Stimulated activated CD4-positive, alpha-beta T cell treated with anti-CD3 and anti-CD28 coated beads, Interleukin-4, amount 100 ng/mL, for 4 hours (primary cell): ENCODE measurements at places on chromosomes 12 and 14.
A peak's percentile ranks its signal among the peaks of the same experiment; 100 is the strongest.

- DNase-seq = no peak
Measured at GRCh38 chr14:101174980-101175606, 271.6 kb upstream of the RTL1 start.

- peak; percentile 5 for DNase-seq
Measured at GRCh38 chr12:123532808-123533649, 490 bp downstream of the RILPL1 start.

GRCh38 chr12:28088566-28089272 is 101.5 kb upstream of the CCDC91 start:
- no peak for DNase-seq

DNA sequence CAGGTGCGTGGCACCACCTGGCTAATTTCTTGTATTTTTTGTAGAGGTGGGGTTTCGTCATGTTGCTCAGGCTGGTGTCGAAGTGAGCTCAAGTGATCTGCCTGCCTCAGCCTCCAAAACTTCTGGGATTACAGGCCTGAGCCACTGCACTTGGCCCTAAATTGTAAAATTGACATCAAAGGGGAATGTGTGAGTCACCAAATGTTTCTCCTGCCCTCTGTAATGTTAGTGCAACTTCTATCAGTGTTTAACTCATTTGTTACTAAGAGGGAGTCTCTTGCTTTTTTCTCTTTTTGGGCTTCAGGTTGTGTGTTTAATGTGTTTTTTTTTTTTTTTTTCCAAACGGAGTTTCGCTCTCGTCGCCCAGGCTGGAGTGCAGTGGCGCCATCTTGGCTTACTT is 2.3 kb downstream of the TULP3 start:
- no peak for DNase-seq

DNA sequence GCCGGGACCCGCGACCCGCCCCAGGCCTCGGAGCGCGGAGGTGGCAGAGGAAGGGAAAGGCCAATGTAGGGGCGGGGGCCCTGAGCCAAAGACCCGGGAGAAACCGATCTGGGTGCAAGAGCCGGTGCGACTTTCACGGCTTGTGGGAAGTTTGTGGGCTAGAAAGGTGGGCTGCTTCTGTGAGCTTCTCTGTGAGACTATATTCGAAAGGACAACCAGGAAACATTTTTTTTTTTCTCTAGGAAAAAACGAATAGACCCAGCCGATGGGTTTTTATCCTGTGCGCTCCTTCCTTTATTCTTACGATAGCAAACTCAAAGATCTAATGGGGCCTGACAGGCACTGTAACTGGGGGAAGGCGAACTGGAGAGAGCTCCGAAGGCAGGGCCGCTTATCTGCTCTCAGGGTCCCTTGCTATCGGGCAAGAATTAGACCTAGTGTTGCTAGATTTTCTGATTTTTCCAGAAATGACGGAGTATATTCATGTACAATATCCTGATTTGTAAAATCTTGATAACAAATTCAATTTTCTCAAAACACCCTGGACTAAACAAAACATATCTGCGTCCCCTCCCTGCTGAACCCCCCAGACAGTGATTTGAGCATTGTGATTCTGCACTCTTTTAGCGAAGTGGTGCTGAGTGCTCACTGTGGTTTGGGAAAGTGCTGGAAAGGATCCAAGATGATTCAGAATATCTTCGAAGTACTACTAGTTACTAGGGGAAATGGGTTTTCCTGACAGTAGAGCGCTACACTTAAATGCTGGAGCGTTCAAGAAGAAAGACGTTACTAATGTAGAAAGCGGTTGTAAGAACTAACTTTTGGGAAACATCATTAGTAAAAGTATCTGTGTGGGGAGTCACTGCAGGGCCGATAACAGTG is 563 bp upstream of the STXBP6 start:
- no peak for DNase-seq

DNA sequence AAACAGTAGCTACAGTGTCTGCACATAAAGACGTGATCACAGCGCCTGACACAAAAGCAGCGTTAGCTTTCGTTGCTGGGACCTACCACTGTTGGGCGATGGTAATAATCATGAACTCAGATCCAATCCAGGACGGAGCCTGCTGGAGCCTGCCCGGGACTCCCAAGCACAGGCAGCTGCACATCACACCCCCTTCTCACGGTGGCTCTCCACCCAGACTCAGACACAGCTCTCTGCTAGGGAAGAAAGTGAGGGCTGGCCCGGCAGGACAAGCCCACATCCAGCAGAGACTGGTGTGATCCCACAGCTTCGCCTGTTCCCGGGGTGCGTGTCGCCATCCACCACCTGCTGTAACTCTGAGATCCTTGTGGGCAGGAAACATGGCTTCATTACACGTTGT is 49.9 kb upstream of the FOXN3 start:
- no peak for DNase-seq

GRCh38 chr12:96263449-96263902 is 69.3 kb downstream of the ELK3 start:
- DNase-seq = no peak

DNA sequence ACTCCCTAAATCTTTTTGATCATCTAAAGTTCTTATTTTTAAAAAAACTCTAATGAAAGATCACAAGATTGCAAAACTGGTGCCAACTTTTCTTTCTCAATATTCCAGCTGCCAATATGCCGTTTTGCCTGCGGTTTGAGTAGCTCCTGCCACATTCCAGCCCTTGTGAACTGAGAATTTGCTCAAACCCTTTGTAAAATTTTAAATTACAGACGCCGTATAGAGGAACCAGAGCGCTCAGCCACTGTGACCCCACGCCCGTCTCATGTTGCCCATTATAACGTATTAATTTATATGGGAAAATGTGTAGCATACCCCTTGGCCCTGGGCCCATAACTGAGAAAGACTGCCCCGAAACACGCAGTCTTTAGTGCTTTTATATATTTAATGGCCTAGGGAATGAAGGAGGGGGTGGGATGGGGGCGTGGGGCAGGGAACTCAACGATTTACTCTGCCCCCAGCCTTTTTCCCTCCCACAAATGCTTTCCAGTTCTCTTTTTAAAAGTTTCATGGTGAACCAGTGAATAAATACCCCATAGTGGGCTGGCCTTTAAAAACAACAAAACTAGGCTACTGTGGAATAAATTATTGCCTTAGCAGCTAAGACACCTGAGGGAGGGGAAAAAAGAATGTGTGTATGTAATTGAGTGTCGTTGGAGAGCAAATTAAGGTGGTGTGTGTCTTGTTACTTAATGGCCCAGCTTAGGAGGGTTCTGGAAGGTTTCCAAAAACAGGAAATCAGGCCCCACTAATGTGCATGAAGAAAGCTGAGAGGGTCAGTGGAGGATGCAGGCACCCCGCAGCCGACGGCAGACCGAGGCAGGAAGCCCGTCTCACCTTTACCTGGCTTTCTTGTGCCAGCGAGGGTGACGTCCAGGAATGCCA is 45.7 kb upstream of the RFLNA start:
- no peak for DNase-seq

DNA sequence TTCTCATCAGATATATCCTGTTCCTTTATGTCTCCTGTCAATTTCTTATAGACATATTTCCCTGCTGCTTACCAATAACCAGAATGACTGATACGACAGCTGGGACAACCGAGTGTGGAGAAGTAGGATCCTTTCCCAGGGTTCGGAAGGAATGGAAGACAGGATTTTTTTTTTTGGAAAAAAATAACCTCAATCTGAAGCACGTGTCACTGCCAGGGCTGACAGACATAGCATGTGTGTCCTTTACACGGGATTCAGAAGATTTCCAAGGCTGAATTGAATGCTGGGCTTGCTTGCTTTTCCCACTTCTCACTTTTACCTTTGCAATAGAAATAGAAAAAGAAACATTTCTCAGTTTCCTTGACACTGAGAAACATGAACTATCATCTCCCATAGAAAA is 245.7 kb downstream of the GRIN2B start:
- DNase-seq = no peak

GRCh38 chr14:56005191-56006053 is 112.8 kb upstream of the PELI2 start:
- DNase-seq = no peak

- no peak for DNase-seq
Measured at GRCh38 chr14:42185718-42186117, 579.0 kb downstream of the LRFN5 start.

GRCh38 chr12:55060470-55060869 is 40.7 kb downstream of the NEUROD4 start:
- no peak for DNase-seq

DNA sequence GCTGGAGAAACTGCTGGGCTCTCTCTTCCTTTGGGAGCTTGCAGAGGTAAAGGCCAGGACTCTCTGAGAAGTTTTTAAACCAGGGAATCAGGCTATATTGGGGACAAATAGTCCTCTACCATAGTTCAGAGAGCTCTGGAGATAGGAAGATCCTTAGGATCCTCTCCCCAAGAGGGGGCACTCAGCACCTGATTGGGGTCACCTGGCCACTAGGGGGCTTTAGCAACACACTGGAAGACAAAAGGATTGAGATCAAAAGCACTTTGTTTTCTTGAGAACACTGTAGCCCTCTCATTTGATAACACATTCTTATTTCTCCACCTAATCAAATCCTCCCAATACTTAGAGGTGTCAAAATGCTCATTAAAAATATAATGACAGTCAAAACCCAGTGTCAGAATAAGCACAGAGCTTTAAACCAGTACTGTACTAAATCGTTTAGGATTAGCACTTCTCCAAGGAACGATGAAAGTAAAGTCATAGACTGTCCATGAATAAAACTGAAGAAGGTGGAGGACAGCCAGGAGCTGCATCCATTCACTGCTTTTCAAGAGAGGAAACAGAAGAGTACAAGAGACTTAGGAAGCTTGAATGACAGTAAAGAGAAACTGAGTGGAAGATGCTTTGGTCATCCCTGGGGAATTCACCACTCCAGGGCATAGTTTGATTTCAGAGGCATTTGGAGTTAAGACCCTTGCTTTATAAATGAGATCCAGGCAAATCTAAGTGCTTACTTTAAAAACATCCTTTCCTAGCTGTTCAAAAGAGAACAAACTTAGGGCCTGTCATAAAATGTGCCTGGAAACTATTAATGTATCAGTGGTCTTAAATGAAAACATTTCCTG is 26.5 kb downstream of the BMP4 start:
- peak; percentile 12 for DNase-seq

DNA sequence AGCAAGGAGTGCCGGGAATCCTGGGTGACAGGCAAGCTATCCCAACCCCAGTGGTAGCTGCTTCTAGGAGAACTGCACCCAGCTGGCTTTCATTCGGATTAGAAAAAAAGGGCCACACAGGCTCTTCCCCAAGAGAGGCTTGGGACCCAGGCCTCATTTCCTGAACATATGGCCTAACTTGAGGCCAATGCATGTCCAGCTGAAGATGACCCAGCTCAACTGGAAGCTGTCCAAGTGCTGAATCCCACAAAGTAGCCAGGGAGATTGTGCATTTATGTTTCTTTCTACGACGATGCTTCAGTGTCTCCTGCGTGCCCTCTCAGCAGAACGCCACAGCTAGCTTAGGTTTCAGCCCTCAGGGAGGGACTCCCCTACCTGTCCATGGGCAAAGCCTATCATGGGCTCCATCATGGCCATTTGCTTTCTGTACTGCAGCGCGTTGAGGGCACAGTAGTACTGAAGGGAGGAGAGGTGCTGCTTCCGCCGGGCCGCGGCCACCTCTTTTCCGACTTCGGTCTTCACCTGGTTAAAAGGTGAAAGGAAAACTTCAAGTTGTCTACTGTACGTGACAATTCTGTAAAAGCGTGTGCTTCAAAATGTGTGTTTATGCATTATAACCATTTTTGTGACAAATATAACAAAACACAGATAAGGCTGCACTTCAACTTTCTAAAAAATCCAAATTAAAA is 29.1 kb downstream of the APPL2 start:
- DNase-seq = no peak

- no peak for DNase-seq
Measured at GRCh38 chr14:41586237-41586636, 20.4 kb upstream of the LRFN5 start.

- DNase-seq = no peak
Measured at GRCh38 chr12:100858656-100859055, 64.1 kb downstream of the ANO4 start.

- DNase-seq = no peak
Measured at GRCh38 chr12:5944688-5945070, 380 bp downstream of the ANO2 start.

DNA sequence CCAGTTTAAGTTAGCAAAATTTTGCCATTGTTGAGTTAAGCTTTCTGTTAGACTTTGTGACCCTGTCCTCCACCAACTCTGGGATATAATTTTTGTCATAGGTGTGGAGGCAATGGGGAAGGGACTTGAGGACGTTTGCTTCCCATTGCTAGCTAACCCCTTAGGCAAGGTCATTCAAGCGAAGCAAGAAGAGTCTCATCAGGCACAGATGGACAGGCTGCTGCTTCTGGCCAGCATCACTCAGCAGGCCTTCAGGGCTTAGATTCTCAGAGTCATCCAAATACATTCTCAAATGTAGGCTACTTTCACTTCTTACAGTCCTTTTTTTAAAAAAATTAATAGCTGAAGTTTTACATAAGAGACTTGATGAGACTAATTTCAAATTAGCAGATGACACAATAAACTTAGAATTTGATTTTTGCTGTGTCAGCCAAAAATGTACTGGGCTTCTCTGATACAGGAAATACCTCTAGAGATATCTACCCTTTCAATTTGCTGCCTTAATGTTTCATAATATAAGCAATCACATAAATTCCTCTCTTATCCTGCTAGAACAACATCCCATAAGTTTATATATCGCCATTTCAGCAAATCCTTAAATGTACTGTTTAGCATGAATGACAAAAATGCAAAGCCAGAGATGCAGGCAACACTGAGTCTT is 875.2 kb downstream of the FLRT2 start:
- no peak for DNase-seq

DNA sequence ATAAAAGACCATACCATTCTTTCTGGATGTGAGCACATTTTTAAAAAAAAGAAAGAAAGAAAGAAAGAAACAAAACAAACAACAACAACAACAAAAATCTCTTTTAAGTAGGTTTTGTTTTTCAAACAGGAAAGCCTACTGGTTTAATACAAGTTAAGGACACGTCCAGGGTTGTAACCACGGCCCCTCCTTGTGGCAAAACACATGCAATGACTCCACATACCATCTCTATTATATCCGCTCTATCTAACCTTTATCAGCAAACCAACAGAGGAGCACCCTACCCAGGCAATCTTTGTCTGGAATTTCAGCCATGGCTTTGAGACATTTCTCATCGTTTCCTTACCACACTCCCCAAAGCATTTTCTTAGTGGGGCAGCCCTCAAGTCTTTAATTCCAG is 360.5 kb upstream of the TMPO start:
- DNase-seq = no peak

- DNase-seq = no peak
Measured at GRCh38 chr14:95896498-95897135, 20.0 kb downstream of the TUNAR start.

GRCh38 chr14:80629606-80630005 is 311.9 kb downstream of the CEP128 start:
- DNase-seq = no peak

DNA sequence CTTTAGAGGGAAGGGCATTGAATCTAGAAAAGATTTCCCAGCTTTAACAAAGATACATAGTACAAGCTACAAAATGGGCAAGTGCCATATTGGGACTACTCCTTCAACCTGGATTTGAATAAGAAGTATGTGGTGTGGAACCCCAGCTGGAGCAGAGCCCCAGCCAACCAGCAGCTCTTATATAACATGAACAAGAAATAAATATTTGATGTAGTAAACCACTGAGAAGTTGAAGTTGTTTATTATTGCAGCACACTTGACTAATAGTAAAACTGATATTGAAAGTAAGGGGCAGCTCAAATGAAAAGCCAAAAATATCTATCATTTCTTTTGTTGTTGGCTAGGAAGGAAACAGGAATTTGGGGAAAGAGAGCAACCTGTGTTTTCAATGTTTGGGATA is 701.8 kb downstream of the TMTC2 start:
- DNase-seq = no peak
